ENCODE measurements at places on chromosomes 11 and 22.

DNA sequence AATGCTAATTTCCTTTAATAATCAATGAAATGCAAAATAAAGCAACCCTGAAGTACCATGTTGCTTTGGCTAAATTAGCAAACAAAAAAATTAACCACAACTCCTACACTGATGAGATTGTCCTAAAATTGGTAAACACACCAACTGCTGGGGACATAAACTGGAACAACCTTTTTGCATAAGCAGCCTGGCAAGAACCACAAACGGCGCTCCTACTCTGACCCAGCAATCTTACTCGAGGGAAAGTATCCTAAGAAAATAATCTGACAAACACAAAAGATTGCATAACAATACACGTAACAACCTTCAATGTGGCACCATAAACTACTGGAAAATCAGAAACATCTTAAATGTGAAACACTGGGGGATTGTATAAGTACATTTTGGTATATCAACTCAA lies 189.8 kb upstream of the PITPNB start:
- no peak for DNase-seq

DNA sequence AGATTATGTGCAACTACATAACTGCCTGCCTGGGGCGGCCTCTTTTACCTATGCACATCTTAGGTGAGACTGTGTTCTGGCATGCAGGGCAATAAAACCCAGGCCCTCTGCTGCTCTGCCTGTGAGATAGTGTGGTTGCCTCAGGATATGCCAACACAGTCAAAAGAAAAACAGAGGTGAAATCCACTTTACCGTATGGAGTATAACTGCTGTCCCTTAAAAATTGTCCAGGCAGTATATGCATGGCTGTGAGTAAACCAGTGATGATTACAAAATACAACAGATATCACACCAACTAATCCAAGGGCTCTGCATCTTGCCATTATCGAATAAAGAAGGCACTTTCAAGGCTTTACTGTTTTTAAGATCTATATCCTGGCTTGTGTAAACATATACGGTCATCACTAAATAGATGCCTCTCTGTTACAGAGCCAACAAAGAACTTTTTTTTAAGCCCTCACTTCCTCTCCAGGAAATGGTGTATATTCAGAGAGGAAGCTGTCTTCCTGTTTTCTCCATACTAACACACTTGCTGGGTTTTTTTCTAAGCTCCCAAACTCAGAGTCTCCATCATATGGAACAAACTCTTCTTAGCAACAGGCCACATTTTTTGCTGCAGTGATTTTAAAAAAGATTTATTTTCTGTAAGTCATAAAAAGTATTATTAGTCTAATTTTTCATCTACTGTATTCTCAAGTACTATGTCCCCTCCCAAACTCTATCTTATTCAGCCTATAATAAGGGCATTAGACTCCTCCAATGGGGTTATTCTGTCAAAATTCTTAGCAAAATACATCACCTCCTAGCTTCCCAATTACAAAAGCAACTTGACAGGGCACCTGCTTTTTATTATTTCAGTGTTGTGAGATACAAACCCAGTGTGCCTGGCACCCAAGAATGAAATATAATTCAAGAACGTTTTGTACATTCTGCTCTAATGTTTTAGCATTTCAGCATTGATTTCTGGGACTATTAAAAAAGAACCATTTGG lies 135.2 kb downstream of the MAML2 start:
- DNase-seq: no peak

GRCh38 chr22:17436382-17436980 lies 67.2 kb downstream of the CECR2 start:
- DNase-seq: no peak

GRCh38 chr11:67379061-67380058 lies 6.0 kb upstream of the CLCF1 start:
- no peak for DNase-seq

DNA sequence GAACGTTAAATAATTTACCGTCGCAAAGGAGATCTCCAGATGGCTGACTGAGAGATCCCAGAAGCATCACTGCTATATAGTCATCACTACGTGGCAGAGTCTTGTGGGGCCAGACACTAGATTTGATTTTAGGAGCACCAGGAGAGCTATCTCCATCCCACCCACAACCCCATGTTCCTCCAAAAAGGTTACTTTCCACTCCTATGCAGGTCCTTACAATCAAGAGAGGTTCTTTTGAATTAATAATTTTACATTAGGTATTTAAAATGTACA lies 19.4 kb downstream of the GUCY1A2 start:
- no peak for DNase-seq

GRCh38 chr11:1672613-1673350 lies 24.2 kb upstream of the KRTAP5-6 start:
- peak; percentile 3 for DNase-seq

DNA sequence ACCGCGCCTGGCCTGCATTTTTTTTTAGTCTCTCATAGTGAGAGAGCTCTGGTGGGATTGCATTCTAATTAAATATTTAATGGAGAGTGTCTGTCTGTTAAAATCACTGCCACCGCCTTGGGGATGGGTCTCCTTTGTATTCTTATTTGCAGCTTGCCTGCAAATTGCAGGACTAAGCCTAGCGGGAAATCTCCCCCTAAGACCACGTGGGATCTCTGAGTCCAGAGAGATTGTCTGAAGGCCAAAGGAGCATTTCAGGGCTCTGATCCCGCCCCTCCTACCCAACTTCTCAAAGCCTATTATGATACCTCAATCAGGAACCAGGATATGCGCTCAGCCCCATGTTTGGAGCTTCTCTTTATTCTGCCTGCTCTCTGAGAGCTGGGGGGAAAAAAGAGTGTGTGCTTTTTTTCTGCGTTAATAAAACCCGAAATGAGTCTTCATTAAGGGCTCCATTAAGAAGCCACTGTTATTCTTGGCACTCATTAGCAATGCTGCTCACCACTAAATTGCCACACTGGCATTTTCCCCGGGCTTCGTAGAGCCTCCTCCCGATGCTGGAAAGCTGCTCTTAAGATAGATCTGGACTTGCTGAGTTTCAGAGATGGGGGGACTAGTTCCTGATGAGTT lies 92.9 kb upstream of the THY1 start:
- DNase-seq: no peak

- no peak for DNase-seq
Observed at GRCh38 chr11:15555161-15555560, 440.4 kb downstream of the INSC start.

DNA sequence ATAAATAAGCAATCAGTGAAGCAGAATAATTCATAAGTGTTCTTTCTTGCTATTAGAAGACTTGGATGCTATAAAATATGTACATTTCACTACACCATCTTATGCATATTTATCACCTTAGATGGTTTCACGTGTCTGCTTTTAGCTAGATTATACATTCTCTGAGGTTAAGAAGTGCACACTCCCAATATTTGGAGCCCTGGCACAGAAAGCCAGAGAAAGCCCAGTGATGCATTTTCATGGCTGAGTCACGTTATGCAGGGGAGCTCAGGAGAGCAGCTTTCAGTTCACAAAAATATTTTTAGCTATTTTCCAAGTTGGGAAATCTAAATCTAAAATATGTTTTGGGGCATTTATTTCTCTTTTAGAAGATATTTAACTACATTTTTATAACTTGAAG lies 5.1 kb upstream of the TP53AIP1 start:
- no peak for DNase-seq

DNA sequence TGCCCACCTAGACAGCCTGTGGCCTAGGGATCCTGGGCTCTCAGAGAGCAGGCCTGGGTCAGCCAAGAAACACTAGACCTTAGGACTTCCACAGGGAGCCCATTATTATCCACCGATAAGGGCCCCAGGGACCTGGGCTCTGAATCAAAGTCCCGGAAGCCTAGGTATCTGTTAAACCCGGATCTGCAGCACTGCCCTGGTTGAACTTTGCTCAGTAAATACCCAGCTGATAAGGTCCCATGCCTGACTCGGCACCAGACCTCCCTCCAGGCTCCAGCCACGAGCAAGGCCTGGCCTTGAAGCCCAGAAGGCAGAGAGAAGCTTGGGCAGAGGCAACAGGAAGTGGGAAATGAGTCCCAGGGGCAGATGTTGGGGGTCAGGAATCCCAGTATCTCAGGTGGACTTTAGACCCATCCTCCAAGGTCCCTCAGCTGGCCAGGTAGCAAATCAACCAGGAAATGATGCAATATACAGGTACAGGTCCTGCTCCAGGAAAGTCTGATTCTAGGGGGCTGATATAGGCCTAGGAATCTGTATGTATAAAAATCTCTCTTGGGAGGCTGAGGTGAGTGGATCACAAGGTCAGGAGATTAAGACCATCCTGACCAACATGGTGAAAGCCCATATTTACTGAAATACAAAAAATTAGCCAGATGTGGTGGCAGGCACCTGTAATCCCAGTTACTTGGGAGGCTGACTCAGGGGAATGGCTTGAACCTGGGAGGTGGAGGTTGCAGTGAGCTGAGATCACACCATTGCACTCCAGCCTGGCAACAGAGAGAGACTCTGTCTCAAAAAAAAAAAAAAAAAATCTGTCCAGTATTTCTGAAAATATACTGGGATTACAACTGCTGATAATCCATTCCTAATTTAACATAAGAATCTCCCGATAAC lies 18.7 kb downstream of the POU2AF1 start:
- DNase-seq: no peak

DNA sequence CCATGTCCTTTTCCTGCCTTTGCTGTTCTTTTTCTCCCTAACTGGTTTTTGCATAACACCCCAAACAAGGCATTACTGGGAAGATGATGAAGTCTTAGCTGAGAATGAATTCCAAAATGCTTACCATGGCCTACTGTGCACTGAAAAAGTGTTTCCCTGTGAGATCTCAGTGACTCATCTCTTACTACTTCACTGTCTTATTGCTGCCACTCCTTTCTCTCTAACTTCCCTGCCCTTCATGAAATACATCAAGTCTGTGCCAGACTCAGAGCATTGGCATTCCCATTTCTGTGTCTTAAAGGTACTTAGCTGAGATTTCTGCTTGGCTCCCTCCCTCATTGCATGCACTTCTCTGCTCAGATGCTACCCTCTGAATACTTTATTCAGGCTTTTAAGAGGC lies 49.1 kb upstream of the MUC15 start:
- no peak for DNase-seq

GRCh38 chr11:40290171-40290631 lies 1169.3 kb downstream of the LRRC4C start:
- DNase-seq: no peak

GRCh38 chr11:15864026-15864805 lies 492.1 kb downstream of the SOX6 start:
- no peak for DNase-seq

GRCh38 chr11:27705873-27706820 lies 5.9 kb upstream of the BDNF start:
- DNase-seq: no peak

DNA sequence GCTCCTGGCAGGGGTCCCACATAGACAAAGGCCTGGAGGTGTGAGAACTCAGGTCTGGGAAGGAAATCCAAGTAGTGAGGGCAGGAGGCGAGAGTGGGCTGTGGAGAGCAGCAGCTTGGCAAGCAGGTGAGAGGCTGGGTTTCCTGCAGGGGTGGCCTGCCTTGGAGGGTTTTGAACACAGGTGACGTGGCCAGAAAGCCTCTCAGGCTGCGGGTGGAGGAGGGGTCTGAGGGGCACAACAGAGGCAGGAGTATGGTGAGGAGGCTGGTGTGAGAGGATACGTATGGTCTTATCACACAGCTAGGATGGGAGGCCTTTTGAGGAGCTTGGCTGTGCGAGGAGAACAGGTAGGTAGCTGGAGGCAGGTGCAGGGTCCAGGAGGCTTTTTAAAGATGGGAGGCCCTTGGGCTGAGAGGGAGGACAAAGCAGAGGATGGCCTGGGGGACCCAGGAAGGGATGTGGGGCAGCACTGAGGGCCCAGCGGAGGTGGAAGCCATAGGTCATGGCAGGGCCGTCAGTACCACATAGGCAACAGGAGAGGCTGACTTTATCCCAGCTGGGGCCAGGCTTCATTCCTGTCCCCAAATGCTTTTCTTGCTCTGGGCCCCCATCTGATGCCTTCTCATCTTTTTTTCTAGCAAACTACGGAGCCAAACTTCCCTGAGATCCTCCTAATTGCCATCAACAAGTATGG lies 84.4 kb downstream of the MYO7A start:
- no peak for DNase-seq

DNA sequence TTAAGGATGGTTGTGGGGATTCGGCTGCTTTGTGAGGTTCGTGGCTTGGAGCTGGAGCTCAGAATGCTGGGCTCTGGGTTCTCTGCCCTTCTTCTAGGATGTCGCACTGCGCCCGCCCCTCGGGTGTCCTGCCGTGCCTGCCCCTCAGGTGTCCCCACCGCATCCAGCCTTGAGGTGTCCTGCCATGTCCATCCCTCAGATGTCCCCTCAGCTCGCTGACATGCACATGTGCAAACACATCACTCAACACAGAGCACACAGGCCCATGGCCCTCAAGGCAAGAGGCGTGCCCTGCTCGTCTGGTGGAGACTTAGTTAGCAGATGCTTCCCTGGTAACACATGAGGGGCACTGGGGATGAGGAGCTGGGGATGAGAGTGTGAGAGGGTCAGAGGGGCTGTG lies 359.3 kb downstream of the TBC1D22A start:
- peak; percentile 25 for DNase-seq

DNA sequence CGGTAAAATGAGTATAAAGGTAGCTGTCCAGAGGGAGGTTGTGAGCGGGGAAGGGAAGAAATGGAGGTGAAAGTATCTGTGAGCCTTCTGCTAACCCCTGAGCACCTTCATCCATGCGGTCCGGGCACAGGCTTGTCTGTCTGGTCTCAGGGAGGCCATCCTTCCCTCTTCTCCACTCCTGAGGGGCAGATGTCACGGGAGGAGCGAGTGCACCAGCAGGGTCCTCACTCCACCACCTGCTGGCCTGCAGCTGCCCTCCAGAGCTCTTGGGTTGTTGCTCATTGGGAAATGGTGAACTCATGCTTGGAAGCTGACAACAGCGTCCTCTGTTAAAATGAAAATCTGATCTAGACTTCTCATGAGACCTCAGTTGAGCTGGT lies 33.8 kb upstream of the WNT11 start:
- no peak for DNase-seq

- no peak for DNase-seq
Observed at GRCh38 chr22:33083212-33083611, 25.0 kb upstream of the SYN3 start.

- DNase-seq: no peak
Observed at GRCh38 chr11:473962-474785, 24.1 kb downstream of the PTDSS2 start.

- no peak for DNase-seq
Observed at GRCh38 chr11:77053217-77054015, 13.4 kb upstream of the CAPN5 start.

DNA sequence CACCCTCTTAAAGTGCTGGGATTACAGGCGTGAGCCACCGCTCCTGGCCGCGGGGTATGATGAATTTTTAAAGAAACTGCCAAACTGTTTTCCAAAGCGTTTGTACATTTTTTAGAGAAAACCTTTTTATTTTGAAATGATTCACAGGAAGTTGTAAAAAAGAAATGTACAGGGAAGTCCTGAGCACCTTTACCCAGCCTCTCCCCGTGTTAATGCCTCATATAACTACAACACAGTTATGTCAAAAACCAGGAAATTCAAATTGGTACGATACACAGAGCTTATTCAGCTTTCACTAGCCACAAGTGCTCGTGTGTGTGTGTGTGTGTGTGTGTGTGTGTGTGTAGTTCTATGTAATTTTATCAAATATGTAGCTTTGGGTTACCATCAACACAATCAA lies 7.0 kb upstream of the FAM118A start:
- no peak for DNase-seq

All from tibial artery (tissue), 4 donors.